ENCODE measurements at places on chromosomes 16 and 17.

- H3K36me3 ChIP-seq = no peaks in the 10 kb centered on the region
- no peak overlapping the region for H3K4me3 ChIP-seq
- no peak for DNase-seq
- no peaks in the 10 kb centered on the region for H3K4me1 ChIP-seq
- H3K27ac ChIP-seq = no peak overlapping the region
Measured at GRCh38 chr17:77555741-77556291, 402.7 kb upstream of the TNRC6C start.

DNA sequence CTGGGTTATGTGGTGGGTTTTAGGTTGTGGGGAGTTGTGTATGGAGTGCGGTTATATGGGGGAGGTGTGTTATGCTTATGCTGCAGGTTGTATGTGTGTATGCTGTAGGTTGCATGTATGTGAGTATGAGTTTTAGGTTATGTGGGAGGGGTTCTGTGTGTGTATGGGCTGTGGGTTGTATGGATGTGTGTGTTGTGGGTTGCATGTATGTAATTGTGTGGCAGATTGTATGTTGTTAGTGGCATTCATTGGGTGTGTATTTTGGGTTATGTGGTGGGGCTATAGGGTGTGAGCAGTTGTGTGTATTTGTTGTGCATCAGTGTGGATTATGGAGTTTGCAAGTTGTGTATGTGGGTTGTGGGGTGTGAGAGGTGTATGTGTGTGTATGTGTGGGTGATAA lies 277.4 kb downstream of the NPIPA8 start:
- H3K4me3 ChIP-seq = no peak overlapping the region
- H3K4me1 ChIP-seq = no peaks in the 10 kb centered on the region
- no peaks in the 10 kb centered on the region for H3K27me3 ChIP-seq
- no peak for DNase-seq
- no peak overlapping the region for H3K27ac ChIP-seq

GRCh38 chr17:44002141-44002848 lies 2.1 kb upstream of the NAGS start:
- H3K36me3 ChIP-seq = no peaks in the 10 kb centered on the region
- no peak overlapping the region for H3K4me3 ChIP-seq
- no peak for DNase-seq
- peaks cover 12% of the 10 kb centered on the region for H3K4me1 ChIP-seq
- no peaks in the 10 kb centered on the region for H3K27me3 ChIP-seq
- H3K27ac ChIP-seq = no peak overlapping the region

DNA sequence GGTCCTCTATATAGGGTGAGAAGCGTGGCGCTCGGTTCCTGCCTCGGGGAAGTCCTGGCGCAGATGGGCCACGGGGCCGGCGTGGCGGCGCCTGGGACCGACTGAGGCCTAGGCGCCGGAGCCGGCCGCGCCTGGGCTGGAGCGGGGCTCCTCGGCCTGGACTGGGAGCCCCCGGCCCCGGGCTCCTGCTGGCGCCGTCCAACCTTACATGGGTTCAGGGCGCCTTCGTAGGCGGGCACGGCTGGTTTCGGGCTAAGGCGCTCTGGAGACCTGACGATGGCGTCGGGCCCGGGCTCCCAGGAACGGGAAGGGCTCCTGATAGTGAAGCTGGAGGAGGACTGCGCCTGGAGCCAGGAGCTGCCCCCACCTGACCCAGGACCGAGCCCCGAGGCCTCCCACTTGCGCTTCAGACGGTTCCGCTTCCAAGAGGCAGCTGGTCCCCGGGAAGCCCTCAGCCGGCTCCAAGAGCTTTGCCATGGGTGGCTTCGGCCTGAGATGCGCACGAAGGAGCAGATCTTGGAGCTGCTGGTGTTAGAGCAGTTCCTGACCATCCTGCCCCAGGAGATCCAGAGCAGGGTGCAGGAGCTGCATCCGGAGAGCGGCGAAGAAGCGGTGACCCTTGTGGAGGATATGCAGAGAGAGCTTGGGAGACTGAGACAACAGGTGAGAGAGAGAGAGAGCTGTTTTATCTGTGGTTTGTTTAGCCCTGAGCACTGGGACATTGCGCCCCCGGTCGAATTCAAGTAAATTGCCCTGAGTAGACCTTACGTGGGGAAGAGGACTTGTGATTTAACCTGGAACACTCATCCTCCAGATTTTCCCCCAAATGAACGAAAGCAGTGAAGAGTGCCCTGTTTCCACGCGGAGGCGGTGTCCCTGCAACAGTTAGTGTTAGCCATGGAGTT lies 504 bp downstream of the ZNF263 start:
- H3K36me3 ChIP-seq = peaks cover 35% of the 10 kb centered on the region
- peaks cover 25% of the 10 kb centered on the region for H3K4me1 ChIP-seq
- DNase-seq = no peak
- H3K4me3 ChIP-seq = peak overlapping the region; percentile 91
- peak overlapping the region; percentile 95 for H3K27ac ChIP-seq

DNA sequence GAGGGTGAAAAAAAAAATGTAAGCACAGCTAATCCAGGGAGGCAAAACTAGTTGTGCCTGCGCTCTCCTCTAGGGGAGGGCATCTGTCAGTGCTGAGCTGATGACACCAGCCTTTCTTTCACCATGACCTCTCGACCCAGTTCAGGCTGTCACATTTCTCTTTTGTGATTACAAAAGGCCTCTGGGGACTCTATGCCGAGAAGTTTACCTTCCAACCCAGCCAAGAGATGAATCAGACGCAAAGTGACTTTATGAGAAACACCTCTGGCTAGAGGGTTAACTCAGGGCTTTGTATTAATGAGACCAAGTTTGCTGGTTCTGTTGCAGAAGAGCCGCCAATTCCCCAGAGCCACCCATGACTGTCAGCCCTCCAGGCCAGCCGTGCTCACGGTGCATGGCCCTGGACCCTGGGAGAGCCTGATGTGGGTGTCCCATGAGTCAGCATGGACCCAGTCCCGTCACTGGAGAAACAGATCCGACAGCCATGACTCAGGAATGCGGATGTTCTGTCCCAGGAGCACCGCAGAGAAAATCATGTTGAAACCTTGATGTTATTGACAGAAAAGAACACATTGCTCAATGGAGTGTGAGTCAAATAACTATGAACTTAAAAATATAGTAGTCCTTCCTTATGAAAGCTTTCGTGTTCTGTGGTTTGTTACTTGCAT lies 437.2 kb downstream of the HS3ST3B1 start:
- H3K27ac ChIP-seq = no peak overlapping the region
- H3K4me3 ChIP-seq = no peak overlapping the region
- no peak for DNase-seq

- no peaks in the 10 kb centered on the region for H3K4me1 ChIP-seq
- H3K4me3 ChIP-seq = no peak overlapping the region
- DNase-seq = no peak
- no peak overlapping the region for H3K27ac ChIP-seq
Measured at GRCh38 chr17:73065376-73065775, 27.1 kb downstream of the SLC39A11 start.

DNA sequence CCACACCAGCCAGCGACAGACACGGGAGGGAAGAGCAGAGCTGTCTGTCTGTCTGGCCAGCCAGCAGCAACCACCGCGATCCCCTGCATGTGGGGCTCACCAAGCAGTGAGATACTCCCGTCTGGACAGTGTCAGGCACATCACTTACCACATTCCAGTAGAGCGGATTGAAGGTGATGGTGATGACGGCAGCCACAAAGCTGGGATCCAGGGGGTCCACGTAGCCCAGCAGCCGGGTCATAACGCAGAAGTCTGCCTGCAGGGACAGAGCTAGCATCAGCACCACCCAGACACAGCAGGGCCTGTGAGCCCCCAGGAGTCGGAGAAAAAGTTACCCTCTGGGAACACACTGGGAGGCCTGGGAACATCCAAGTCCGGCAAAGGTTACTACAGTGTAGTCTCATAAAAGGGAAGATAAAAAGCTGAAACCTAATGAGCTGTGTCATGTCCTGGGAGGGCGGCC lies 14.7 kb downstream of the PEMT start:
- no peaks in the 10 kb centered on the region for H3K27me3 ChIP-seq
- no peak overlapping the region for H3K27ac ChIP-seq
- H3K36me3 ChIP-seq = no peaks in the 10 kb centered on the region
- DNase-seq = no peak
- no peaks in the 10 kb centered on the region for H3K4me1 ChIP-seq
- no peak overlapping the region for H3K4me3 ChIP-seq

- H3K36me3 ChIP-seq = no peaks in the 10 kb centered on the region
- H3K4me1 ChIP-seq = no peaks in the 10 kb centered on the region
- DNase-seq = no peak
- H3K27me3 ChIP-seq = no peaks in the 10 kb centered on the region
- H3K27ac ChIP-seq = no peak overlapping the region
Measured at GRCh38 chr17:49379926-49380325, 17.9 kb upstream of the ZNF652 start.

DNA sequence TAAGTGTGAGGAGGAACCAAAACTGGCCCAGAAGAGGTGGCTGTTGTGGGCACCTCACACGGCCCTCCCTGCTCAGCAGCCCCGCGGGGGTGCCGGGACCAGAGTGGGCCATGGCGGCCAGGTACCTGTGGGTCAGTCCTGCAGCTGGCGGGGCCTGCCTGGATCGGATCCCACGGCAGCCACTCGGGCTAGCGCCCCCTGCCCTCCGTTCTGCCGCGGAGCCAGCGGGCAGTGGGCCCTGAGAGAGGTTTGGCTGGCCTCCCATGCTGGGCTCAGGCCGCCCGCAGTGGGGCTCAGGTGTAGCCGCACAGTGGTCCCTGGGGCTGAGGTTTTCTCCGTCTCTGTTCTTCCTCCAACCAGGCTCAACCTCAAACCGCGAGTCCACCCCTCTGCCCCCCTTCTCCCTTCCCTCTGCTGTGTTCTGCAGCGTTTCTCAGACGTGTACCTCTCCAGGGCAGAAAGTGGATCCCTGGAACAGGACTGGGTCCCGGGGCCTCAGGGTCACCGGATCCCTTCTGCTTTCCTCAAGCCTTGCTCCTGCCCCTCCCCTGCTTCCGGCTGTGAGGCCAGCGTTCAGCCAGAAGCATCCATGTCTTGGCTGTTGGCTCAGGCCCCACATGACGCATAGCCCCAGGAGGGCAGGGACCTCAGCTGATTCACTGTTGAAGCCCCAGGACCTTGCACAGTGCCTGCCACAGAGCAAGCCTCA lies 28.6 kb upstream of the ITGA3 start:
- peaks cover 8% of the 10 kb centered on the region for H3K4me1 ChIP-seq
- no peak overlapping the region for H3K4me3 ChIP-seq
- H3K27me3 ChIP-seq = peaks cover 10% of the 10 kb centered on the region
- H3K36me3 ChIP-seq = no peaks in the 10 kb centered on the region
- no peak overlapping the region for H3K27ac ChIP-seq

- H3K27ac ChIP-seq = no peak overlapping the region
- H3K4me1 ChIP-seq = peaks cover 15% of the 10 kb centered on the region
- H3K36me3 ChIP-seq = no peaks in the 10 kb centered on the region
- peak overlapping the region; percentile 28 for H3K4me3 ChIP-seq
- peak; percentile 41 for DNase-seq
Measured at GRCh38 chr16:74999609-75000480, 1.0 kb downstream of the ZNRF1 start.

DNA sequence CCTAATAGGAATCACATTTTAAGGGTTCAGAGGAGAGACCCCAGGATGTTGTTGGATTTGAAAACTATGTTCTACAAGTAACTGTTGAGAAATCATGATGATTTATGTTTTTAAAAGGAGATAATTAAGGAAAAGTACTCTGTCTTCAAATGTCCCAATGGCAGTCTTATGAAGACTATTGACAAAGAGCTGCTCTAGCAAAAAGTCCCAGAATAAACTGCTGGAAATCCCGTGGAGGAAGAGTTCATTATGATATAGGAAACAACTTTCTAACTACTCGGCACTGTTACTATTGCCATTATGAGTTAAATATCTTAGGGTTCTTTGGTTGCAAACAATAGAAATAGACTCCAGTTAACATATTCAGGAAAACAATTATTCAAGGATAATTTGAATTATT lies 65.6 kb upstream of the GAS7 start:
- H3K4me1 ChIP-seq = no peaks in the 10 kb centered on the region
- H3K36me3 ChIP-seq = no peaks in the 10 kb centered on the region
- no peak overlapping the region for H3K27ac ChIP-seq
- no peak for DNase-seq
- H3K4me3 ChIP-seq = no peak overlapping the region

GRCh38 chr16:67000384-67001351 lies 12.3 kb downstream of the CES4A start:
- H3K4me3 ChIP-seq = peak overlapping the region; percentile 64
- H3K27me3 ChIP-seq = no peaks in the 10 kb centered on the region
- DNase-seq = peak; percentile 40
- no peaks in the 10 kb centered on the region for H3K36me3 ChIP-seq
- no peak overlapping the region for H3K27ac ChIP-seq

GRCh38 chr17:45277216-45277849 lies 15.4 kb upstream of the SPATA32 start:
- no peaks in the 10 kb centered on the region for H3K27me3 ChIP-seq
- peaks cover 22% of the 10 kb centered on the region for H3K36me3 ChIP-seq
- no peak overlapping the region for H3K27ac ChIP-seq
- H3K4me1 ChIP-seq = no peaks in the 10 kb centered on the region
- peak; percentile 76 for DNase-seq

DNA sequence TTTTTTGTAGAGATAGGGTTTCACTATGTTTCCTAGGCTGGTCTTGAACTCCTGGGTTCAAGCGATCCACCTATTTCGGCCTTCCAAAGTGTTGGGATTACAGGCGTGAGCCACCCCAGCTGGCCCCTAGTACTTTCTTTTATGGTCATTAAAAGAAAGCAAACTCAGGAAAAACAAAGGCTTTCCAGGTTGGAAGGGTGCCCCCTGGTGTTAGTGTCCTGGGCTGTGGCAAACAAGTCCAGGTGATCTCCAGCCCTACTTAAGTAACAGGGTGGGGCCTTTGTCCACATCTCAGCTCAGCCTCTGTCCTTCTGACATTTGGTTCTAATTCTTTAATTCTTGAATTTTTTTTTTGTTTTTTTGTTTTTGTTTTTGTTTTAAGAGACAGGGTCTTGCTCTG lies 6.9 kb downstream of the IGFBP4 start:
- peaks cover 24% of the 10 kb centered on the region for H3K4me1 ChIP-seq
- H3K27me3 ChIP-seq = no peaks in the 10 kb centered on the region
- DNase-seq = peak; percentile 14
- no peaks in the 10 kb centered on the region for H3K36me3 ChIP-seq
- no peak overlapping the region for H3K4me3 ChIP-seq
- no peak overlapping the region for H3K27ac ChIP-seq

- H3K4me3 ChIP-seq = no peak overlapping the region
- H3K4me1 ChIP-seq = no peaks in the 10 kb centered on the region
- no peak for DNase-seq
Measured at GRCh38 chr17:78101112-78101511, 27.4 kb downstream of the TMC6 start.

DNA sequence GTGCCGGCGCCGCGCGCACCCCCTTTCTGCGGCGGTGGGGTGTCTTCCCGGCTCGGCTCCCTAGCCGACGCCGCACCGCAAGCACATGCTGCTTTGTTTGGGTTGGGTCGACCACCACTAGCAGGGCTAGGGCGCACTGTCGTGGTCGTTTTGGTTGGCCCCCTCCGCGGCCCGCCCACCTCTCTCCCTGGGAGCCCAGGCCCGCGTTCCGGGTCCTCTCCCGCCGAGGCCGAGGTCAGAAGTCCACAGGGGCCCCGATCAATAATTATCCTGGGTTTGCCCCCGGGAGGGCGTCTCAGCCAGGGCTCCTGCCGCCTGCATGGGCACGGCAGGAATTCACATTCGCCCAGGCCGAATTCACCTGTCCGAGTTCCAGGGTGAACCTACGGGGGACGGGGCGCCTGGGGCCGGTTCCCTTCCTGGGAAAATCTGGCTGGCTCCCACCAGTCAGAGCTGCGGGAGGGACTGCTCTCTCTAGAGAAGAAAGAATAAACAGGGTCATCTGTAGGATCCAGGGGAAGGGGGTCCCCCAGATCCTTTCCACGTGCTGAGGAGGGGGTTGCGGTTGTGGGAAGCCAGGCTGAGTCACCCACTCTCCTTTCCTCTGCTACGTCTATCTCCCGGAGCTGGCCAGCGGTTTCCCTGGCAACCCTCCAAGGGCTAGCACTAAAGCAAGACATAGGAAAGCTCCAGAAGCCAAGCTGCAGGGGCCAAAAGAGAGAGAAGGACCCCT lies 584 bp upstream of the STAT5B start:
- no peak for DNase-seq
- peaks cover 42% of the 10 kb centered on the region for H3K4me1 ChIP-seq
- peak overlapping the region; percentile 65 for H3K4me3 ChIP-seq
- no peaks in the 10 kb centered on the region for H3K36me3 ChIP-seq
- H3K27me3 ChIP-seq = no peaks in the 10 kb centered on the region

Data from CD8-positive, alpha-beta memory T cell (primary cell).